Stimulated activated CD8-positive, alpha-beta memory T cell treated with anti-CD3 and anti-CD28 coated beads, Interleukin-7, amount 100 ng/mL, for 1 hour (primary cell): ENCODE measurements at places on chromosomes 6 and 20.

DNA sequence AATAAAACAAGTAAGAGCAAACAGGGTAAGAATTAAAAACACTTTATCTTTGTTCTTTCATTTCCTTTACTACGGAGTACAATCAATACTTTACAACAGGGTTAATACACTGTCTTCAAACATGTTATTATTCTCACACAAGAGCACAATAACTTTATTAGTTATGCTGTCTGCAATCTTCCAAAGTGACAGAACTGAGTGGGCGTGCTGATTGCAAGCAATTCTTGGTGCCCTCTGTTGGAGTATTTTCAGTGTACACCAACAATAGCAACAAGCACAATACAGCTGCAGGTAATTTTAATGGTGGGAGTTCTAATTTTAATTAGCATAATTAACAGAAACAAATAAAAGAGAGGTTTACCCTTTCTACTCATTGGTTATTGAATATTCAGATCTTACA, 33.9 kb upstream of the PTPRK start:
- DNase-seq: no peak

GRCh38 chr6:154370545-154370944, 13.9 kb upstream of the IPCEF1 start:
- DNase-seq: no peak

DNA sequence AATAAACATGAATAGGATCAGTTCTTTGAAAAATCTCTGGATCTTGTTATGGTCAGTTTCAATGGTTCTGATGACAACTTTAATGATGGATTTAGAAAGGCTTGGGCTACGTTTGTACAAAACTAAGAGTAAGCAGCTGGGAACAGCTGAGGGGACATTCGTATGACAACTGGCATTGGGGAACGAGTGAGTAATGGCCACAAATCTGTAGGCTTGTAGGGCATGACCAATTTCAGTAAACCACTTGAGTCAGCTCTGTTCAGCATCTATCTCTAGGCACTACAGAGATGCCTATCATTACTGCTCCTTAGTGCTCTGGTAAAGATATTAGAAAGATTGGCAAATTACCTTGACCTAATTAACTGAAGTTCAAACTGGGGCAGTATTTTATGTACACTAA, 1375.6 kb downstream of the EPHA7 start:
- no peak for DNase-seq

DNA sequence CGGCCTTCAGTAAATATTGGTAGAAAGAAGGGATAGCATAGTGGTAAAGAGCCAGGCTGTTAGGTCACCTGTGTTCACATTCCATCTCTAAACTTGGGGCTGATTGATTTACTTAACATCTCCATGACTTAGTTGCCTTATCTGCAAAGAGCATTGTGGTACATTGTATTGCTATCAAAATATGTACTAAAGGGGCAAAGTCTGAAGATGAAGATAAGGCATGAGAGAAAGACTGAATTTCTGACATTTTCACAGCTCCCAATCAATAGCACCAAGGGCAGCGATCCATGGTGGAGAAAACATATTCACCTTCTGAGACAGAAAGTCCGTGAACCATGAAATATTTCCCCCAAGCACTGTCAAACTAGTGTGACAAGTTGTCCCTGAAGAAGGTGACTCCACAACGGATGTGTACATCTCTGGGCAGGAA, 223.3 kb upstream of the STXBP5 start:
- no peak for DNase-seq

DNA sequence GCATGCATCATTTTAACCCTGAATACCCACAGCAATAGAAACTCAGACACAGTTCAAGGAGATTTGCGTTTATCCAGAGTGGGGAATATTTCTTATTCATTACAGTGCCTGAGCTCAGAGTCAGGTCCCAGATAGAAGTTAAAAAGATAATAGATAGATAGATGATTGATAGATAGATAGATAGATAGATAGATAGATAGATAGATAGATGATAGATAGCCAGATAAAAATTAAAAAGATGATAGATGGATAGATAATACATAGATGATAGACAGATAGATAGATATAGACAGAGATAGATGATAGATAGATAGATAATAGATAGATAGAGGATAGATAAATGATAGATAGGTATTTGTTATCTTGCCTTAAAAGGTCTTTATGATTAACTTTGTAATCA, 184.7 kb downstream of the MYLK4 start:
- DNase-seq: no peak
